ENCODE measurements at places on chromosomes 2 and 18. TPM values are rescaled to one million over a fixed set of nuclear protein-coding genes. Genes with fewer than 3 reads are reported as not detected.

The LGALSL gene
- total RNA-seq: 31.0 TPM

The SGO2 gene
- 1.5 TPM for total RNA-seq

The BUB1 gene
- 8.6 TPM for total RNA-seq

The FOXD4L1 gene
- total RNA-seq: not detected

The SULT1C4 gene
- total RNA-seq: not detected

The DES gene
- not detected for total RNA-seq

DNA sequence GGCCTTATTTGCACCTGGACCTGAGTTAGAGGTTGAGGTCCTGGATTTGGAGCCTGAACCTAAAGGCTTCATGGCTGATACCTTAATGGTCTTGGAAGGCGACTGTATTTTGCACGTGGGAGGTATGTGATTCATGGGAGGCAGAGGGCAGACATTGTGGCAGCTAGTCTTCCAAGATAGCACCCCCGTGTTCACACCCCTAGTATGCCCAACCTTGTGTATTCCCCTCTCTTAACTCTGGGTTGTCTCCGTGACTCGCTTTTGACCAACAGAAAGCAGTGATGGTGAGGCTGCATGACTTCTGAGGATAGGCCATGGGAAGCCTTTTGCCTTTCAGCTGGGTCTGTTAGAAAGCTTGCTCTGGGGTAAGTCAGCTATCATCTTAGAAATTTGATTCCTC, 45.8 kb upstream of the HAAO start:
- no peak for DNase-seq

DNA sequence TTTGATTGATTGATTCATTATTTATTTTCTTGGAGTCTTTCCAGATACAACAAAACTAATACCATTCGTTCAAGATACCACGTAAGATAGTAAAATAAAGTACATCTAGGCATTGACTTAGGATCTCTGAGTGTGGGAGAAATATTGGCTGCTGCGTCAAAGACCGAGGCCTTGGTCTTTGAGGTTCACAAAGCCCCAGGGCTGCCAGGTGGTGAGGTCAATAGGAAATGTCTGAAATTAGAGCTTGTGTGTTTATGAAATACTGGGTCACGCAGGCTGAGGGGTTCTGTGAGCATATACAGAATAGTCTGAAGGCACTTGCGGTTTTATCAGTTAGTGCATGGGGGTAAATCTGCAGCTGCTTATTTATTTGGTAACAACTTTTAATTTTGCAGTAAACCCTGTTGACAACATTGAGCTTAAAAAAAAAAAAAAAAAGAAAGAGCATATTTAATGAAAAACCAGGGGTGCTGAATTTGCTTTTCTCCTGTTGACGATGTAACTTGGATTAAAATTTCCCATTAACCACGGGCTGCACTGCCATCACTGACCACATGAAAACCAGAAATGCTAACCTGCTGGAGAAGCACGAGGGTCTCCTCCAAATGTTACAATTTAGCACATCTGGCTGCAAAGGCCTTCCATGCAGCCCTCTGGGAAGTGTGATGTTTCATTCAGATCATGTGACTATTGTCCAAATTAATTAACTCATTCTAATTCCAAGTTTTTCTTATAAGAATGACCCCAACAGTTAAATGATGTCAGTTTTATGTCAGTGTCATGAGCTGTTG, 27.1 kb upstream of the SERPINB12 start:
- DNase-seq: no peak

- DNase-seq: no peak
Observed at GRCh38 chr2:37766106-37766505, 94.7 kb upstream of the CDC42EP3 start.

- DNase-seq: no peak
Observed at GRCh38 chr2:20071397-20072383, 20.3 kb upstream of the LAPTM4A start.

DNA sequence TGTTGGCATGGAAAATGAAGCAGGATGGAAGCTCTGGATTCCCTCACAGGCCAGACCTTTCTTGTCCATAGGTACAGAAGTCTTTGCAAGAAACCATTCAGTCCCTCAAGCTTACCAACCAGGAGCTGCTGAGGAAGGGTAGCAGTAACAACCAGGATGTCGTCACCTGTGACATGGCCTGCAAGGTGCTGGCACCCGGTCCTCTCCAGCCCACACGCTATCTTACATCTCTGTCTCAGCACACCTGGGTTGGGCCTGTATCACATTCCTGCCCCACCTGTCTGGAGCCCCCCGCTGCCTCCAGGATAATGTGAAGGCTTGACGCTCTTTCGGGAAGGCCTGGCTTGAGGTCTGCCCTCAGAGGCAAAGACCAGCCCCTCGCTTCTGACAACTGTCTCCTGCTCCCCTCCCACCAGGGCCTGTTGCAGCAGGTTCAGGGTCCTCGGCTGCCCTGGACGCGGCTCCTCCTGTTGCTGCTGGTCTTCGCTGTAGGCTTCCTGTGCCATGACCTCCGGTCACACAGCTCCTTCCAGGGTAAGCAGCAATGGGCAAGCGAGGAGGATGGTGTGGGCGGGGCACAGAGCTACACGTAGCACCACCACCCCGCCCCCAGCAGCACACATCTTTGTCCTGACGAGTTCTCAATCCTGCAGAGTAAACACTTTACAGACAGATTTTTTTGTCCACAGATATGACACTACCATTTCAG, 6.0 kb downstream of the TMEM214 start:
- DNase-seq: no peak

DNA sequence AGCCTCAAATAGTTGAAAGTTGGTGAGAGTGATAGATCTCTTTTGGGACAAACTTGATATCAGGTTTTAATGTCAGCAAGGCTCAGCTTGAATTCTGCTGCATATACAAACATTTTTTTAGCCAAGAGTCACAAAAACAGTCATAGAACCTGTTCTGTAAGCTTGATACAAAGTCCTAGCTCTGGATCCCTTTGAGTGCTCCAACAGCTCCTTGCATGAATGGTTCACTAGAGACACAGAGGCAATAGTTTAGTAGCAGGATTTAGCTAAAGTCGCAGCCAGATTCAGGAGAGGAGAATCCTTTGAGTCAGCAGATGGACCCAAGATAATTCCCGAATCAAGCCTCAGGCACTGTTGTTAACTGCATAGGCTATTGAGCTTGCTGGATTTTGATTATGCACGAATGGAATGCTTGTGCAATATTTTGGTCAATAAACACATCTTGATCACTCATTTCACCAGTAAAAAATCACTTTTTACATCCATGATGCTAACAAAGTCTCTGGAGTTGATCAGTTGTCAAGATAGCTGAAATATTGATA, 148.6 kb downstream of the KLHL14 start:
- DNase-seq: no peak

DNA sequence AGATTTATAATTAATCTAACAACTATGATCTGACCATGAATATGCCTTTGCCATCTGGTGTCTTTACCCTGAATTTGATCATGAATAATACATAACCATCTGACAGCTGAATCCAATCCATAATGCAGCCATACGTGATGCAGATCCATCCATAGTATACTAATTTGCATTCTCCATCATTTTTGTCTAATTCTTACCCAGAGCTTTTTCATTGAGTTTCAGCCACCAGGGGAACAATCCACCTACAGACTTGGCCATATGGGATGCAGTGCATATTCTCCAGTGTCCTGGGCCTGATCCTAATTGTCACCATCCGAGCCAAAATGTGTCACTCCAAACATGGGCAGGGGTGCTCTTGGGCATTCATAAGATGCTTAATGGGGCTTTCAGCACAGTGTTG, 227.2 kb upstream of the CRIM1 start:
- no peak for DNase-seq

DNA sequence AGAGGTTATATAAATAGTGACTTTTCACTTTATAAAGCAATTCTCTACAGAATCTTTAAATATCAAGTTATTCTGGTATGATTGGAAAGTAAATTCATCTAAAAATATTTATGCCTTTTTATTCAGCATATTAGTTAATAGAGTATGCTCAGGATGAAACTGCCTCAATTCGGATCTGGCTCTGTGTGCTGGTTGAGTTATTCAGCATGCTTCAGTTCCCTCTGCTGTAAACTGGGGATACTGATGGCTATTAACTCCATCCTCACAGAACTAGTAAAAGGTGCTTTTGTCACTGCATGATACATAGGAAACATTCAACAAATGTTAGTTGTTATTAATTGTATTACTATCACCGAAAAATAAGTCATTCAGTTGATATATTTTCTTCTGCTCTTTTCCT, 250.3 kb downstream of the NRXN1 start:
- DNase-seq: no peak

- DNase-seq: no peak
Observed at GRCh38 chr2:146659976-146660375, 1184.9 kb upstream of the ACVR2A start.

DNA sequence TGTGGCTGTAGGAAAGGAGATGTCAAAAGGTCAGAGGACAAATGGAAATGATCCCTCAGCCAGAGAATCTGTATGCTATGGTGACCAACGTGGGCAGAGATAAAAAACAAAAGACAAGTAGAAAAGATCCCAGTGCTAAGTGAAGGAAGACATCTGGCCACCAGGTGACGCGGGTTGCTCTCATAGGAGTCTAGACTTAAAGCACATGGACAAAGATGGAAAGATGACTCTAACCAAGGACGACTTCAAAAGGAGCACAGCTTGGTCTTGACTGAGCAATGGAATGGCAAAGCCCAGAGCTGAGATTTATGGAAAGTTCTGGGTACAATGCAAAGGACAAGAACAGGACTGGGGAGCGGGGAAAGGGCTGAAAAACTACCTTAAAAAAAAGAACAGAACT, 96.8 kb downstream of the CLIP4 start:
- no peak for DNase-seq

- DNase-seq: no peak
Observed at GRCh38 chr2:191804766-191805165, 42.1 kb downstream of the CAVIN2 start.

DNA sequence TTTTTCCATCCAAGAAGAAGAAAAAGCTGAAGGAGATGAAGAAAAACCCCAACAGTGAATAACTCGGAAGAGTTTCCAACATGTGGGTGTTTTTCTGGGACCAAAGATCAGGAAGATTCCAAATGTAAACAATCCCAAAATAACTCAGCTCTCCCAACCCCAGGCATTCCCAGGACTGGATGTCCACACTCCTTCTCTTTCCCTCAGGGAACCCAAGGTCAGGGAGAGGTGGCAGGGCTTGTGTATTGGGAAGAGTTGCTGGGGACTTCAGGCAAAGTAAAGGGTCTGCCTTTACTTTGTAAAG, 268.0 kb downstream of the DYSF start:
- no peak for DNase-seq

- no peak for DNase-seq
Observed at GRCh38 chr2:203808046-203808750, 59.4 kb upstream of the CTLA4 start.

- no peak for DNase-seq
Observed at GRCh38 chr2:161075701-161076100, 84.5 kb upstream of the TANK start.
